ENCODE measurements at places on chromosomes 5 and 9.

DNA sequence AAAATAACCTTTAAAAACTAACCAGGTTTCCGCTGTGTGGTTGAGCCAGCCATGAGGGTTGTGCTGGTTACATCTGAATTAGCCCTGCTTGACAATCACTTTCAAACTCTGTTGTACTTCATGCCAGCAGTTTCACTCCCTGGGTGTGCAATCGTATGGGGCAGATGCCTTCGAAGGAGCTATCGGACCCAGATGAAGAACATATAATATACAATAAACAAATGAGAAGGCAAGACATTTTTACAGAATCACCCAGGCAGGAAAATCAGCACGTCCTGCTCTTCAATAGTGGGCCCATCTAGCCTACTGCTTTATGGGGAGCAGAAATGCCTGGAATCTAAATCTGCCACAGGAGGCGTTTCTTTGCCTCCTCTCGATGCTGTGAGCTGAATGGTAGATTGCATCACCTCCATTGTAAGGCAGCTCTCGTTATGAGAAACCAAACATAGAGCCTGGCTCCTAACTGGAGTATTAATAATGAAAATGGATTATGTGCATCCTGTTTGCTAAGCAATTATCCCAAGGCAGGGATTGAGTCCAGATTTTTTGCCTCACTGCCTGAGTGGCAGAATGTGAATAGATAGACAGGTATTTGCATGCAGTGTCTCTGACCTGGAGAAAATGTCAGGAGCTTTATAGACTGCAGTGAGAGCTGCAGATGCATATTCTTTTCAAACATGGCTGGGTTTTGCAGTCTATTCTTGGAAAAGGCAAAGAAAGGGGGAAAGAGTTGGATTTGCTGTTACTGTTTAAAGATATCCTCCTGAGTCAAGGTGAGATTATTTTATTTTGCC is 143.3 kb upstream of the SMARCA2 start:
- DNase-seq = no peak

DNA sequence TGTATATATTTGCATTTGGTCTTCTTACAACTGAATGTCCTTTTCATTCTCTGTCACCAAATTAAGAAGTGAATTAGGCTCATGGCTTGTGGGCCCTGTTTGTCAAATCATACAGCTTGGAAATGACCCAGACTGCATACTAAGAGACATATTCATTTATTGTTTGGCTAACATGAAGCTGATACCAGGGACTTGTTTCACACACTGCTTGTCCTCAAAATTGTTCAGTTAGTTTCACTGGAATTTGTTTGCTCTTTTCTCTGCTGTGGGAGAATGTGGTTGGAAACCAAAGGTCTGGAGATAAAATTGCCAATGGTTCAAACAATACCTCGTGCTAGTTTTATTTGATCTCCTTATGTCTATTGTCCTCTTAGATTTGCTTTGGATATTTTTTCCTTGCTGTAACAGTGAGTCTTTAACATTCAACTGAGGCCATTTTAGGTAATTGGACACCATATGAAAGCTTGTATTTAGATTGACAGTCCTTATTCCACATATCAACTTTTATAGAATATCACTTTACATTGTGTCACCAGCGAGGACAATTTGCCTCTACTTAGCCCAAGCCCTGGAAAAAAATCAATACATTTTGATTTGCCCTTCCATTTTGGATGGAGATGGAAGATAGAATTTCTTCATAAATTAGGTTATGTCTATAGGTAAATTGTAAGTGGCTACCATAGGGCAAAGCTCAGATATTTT is 144.3 kb upstream of the MTAP start:
- no peak for DNase-seq

GRCh38 chr9:124776954-124777648 is at the start of gene OLFML2A:
OLFML2A (plus strand) TSS chr9:124777133; CDS start chr9:124777271, 138 bp downstream.
- no peak for DNase-seq

- DNase-seq = no peak
Measured at GRCh38 chr9:38000332-38000731, 68.7 kb downstream of the SHB start.

GRCh38 chr9:109013679-109014607 is 644 bp upstream of the CTNNAL1 start:
- no peak for DNase-seq

GRCh38 chr9:118533101-118533500 is 828.9 kb downstream of the TLR4 start:
- DNase-seq = no peak

GRCh38 chr5:151338734-151339133 is 8.6 kb downstream of the SLC36A2 start:
- no peak for DNase-seq

DNA sequence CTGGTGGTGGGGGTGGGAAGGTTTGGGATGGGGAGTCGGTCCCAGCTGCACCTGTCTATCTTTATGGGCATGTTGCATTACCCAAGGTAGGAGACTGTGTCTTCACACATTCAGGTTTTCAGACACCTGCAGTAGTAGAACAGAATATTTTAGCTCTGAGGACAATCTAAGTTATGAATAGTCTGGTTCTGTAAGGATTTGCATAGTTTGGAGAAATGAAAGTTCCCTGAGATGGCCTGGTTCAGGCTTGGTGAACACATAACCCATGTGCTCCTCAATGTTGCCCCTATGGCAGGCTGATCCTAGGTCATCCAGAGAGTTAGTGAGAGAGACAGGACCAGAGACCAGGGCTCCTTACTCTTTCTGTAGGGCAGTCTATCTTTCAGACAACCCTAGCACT is 20.7 kb downstream of the TNFSF8 start:
- DNase-seq = no peak

- no peak for DNase-seq
Measured at GRCh38 chr9:87554976-87555375, 57.3 kb downstream of the DAPK1 start.

- no peak for DNase-seq
Measured at GRCh38 chr5:121430538-121430937, 421.1 kb upstream of the FTMT start.

DNA sequence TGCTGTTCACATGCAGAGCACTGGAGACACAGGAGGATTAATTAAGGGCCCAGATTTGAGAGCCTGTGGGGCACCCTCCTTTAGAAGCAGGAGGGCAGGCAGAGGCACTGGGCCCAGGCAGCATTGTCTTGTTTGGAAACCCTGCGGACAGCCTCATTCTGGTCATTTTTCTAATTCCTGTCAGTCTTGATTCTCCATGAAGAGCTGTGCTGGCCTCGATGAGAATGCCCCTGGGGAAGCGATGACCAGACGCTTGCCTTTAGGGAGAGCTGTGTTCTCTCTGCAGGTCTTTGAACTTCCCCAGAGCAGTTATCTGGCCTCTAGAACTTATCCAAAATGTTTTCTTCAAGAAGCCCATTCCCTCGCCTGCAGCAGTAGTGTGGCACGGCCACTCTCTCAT is 117.8 kb upstream of the PTCH1 start:
- DNase-seq = no peak

GRCh38 chr5:91311168-91311696 is 71.9 kb downstream of the ARRDC3 start:
- no peak for DNase-seq

- DNase-seq = no peak
Measured at GRCh38 chr9:114382699-114383520, 4.9 kb downstream of the AKNA start.

DNA sequence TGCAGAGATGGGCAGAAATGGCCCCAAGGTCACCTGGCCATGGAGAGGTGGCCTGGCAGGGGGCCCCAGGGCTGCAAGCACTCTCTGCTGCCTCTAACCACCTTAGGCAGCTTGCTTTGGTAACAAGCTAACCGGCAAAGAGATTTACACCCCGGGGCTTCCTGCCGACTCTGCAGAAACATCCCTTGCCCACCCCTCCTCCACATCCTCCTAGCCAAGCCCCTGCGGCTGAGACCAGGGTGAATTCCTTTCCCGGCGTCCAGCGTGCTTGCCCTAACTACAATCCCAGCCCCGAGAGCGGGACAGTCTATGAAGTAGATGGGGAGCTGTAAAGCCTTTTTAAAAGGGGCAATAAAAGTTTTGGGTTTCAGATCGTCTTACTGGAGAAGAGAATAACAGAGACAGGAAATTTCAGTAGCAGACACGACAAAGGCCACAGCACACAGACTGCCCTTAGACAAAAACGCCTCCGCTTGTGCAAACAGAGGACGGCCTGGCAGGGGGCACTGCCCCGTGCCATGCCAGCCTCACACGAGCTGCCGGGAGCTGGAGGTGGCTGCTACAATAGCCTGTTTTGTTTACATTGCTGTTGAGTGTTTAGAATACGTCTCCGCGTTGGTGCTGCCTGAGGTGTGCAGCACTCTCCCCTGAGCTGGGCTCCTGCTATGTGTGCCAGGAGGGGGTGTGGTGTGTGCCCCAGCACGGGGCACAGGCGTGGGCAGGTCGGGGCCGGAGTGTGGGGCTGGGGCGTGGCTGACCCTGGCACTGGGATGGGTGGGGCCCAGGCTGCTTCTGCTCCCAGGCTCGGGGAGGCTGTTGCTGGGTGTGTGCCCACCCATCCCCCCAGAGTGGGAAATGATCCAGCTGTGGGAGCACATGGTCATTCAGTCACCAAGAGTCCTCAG is 15.3 kb downstream of the MYMK start:
- no peak for DNase-seq

DNA sequence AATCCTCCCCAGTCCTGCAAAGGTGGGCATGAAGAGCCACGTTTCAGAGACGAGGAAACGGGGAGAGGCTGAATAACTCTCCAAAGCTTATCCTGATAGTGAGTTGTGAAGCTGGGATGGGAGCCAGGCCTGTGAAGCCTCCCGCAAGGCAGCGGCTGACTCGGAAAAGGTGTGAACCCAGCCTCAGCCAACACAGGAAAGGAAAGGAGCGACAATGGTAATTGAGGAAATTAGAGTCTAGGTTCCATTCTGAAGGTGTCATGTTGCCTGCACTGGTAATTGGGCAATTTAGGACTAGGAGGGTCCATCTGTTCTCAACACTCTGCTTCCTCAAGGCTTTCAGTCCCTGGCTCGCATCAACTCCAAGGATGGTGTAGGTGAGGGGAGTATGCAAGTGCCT is 83.4 kb downstream of the LIFR start:
- DNase-seq = no peak

DNA sequence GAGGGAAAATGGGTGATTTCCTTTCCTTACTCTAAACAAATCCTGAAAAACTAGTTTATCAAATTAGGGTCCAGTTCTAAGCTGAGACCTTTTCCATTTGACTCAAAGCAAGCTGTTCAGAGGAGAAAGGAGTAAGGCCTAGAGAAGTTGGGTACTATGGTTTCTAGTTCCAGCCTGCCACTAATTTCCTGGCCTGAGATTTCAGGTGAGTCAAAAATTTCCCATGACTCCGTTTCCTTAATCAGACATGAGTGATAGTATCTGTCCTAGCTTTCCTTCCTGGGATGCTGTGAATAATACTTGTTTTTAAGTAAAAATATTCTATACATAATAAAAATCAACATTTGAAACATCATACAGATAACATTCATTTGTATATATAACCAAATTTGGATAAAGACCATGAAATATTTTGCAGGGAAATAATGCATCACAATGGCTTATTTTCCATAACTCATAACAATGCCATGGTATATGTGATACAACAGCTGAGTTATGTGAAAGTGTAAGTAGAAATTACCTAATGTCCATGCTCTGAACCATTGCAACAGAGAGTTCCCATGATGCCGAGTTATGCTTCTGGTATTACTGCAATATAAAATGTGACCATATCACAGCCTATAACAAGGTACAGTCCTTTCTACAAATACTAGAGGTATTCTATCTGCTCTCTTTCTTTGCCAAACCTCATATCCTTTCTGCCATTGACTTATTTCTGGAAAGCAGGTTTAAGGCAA is 142.7 kb downstream of the MLLT3 start:
- DNase-seq = no peak
